Occipital lobe (tissue), 3 donors: ENCODE measurements at places on chromosomes 5 and 9.

- DNase-seq, result no peak
Observed at GRCh38 chr9:96721731-96722429, 56.0 kb downstream of the ZNF510 start.

DNA sequence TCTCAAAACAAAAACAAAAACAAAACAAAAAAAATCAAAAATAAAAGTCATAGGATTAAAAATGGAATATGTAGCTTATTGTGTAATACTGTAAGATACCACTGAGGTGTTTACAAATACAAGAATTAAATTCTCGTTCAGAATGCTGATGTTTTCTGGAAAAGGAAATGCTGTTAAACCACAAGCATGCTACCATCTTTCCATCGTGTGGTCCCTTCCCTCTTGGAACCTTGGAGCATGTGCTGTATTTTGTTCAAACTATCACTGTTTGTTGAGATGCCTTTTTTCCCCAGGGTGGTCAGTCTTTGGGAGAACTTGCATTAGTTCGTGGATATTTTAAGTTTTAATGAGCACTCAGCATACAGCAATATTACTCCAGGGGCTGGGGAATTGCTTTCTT lies 39.7 kb downstream of the SUB1 start:
- no peak for DNase-seq

GRCh38 chr5:140340605-140341121 lies 5.7 kb downstream of the HBEGF start:
- DNase-seq, result no peak

DNA sequence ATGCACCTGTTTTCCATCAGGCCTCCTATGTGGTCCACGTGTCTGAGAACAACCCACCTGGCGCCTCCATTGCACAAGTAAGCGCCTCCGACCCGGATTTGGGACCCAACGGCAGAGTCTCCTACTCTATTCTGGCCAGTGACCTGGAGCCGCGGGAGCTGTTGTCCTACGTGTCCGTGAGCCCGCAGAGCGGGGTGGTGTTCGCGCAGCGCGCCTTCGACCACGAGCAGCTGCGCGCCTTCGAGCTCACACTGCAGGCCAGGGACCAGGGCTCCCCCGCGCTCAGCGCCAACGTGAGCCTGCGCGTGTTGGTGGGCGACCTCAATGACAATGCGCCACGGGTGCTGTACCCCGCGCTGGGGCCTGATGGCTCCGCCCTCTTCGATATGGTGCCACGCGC lies 1.7 kb downstream of the PCDHGB1 start:
- DNase-seq, result no peak

DNA sequence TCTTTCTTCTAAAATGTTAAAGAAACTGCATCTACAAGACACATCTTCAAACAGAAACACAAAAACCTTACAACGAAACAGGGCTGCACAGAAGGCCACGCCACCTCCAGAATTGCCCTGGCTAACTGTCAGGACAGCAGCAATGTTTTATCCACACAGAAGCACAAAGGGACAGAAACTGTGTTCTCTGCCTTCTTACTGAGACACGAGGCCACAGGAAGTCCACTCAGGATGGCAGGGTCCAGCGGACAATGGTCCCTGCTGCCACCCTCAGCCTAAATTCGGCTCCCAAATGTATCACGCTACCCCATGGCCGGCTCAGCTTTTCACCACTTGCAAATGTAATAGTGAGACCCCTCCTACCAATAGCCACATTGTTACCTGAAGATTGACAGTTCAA lies 159.8 kb upstream of the PHYKPL start:
- DNase-seq, result no peak

DNA sequence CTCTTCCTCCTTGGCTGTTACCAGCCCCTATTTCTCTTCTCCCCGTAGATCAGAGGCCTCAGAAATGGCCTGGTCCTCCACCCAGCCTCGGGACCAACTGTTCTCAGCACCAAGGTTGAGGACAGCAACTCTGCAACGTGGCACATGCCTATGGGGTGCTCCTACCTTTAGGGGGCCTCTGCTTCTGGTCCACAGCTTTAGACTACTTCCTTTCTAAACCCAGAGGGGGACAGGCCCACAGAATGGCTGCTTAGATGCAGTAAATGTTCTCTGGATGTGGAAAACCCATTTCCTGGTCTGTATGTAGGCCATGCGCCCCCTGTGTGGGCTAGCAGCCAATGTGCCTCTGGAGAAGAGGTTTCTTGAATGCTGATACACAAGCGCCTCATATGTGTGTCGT lies 68.4 kb downstream of the NRG2 start:
- DNase-seq, result no peak

DNA sequence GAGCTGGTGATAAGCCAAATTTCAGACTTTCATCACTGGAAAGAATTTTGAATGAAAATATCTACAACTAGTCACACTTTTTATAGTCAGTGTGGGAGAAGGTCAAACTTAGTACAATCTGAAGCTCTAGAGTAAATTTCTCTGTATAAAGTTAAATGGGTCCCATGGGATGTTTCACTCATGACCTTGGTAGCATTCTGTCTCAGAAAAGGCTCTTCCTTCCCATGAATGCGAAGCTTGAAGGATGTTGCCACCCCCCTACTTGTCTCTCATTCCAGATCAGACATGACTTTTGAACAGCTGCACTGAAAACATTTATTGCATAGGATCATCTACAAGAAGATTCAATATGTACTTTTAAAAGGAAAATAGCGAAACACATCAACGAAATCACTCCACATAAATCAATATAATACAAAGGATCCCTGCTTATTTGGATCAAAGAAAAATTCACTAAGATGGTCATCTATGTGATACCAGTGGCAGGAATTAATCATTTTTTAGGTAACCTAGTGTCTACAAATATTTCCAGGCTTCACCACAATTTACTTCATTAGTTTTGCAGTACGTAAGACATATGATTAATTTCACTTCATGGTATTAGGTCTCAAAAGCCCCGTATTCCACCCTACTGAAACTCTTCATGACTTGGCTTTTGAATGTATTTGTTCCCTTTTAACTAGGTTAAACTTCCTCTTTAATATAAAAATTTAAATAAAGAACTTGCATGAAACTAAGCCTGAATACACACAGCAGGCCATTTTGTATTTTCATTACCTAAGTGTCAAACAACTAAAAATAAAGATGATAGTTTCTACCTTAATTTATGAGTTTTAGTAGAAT lies 4.4 kb downstream of the ST8SIA4 start:
- no peak for DNase-seq

- DNase-seq, result no peak
Observed at GRCh38 chr9:107841076-107841475, 351.5 kb upstream of the KLF4 start.

- no peak for DNase-seq
Observed at GRCh38 chr5:98643569-98643968, 129.9 kb upstream of the RGMB start.

DNA sequence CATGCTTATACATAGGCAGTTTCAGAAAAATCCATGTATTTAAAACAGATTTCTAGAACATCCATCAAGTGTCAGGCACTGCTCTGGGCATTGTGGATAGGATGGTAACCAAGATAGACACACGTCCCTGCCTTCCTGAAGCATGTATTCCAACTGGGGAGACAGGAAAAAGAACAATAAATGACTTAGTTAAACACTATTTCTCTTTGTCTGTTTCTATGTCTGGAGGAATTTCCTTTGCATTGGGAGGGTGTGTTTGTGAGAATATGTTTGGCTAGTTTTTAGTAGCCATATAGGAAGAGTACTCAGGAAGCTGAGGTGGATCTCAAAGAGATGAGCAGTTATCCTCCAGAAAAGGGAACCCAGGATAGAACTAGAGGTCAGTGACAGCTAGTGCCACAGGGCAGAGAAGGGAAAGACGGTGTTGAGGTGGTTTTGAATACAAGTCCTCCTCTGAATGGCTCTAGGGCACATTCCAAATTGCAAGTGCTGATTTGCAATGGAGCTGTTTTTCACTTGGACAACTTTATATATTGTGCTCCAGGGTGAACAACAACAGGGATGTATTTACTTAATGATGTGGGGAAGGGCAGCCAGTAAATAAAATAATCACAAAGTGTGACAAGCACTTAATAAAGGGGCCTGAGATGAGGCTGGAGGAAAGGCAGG lies 144.7 kb upstream of the SHB start:
- DNase-seq, result no peak

GRCh38 chr5:130488252-130488651 lies 584.0 kb downstream of the CHSY3 start:
- no peak for DNase-seq

DNA sequence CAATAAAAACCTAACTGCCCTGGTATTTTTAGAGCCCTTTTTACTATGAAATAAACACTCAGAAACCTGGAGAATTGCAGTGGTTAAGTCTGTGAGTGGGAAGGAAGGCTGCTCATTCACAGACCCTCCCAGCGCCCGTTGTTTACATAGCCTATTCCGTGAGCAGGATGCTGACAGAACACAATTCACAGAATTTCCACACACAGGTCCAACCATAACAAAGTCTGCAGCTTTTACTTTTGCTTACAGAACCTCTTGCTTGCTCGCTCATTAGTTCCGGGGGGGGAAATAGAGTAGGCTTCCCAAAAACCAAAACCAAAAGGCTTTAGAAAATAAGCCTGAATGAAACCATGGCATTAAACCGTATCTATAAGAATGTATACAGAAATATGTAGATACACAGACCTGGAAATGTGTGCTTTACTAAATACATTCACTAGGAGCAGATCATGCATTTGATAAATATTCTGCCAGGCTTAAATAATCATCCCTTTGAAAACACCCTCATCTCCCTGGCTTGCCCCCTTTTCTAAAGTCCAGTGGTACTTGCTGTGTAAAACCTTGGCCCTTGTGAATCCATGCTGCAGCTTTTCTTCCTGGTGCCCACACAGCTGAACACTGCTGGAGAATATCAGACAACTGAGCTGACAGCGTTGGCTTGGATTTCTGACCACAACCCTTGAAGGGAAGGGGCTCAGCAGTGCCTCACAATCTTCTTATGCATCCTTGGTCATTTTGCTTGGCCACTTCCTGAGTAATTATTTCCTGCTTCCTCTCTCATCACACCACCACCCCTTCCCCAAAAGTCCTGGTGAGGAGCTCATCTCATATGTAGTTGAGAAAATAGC lies 128.0 kb downstream of the FANCC start:
- DNase-seq, result no peak

- DNase-seq, result no peak
Observed at GRCh38 chr9:35774907-35775635, 16.3 kb upstream of the NPR2 start.

- DNase-seq, result no peak
Observed at GRCh38 chr9:37788332-37788731, 3.5 kb upstream of the EXOSC3 start.

DNA sequence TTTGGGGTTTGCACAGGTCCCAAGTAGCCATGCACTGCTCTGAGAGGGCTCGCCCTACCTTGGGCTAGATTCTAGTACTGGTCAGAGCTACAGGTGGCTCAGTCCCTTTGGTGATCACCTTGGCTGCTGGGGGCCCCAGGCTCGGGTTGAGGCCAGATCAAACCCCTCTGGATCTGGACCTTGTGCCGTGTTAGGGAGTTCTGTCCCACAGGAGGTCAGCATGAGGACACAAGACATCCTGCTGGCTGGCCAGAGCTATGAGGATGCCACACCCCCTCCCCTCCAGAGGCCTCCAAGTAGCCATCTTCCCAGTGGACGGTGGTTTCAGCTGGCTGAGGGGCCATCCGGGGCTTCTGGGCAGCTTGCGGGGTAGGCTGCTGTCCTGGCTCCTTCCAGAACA lies 10.6 kb downstream of the CDK20 start:
- DNase-seq, result no peak

DNA sequence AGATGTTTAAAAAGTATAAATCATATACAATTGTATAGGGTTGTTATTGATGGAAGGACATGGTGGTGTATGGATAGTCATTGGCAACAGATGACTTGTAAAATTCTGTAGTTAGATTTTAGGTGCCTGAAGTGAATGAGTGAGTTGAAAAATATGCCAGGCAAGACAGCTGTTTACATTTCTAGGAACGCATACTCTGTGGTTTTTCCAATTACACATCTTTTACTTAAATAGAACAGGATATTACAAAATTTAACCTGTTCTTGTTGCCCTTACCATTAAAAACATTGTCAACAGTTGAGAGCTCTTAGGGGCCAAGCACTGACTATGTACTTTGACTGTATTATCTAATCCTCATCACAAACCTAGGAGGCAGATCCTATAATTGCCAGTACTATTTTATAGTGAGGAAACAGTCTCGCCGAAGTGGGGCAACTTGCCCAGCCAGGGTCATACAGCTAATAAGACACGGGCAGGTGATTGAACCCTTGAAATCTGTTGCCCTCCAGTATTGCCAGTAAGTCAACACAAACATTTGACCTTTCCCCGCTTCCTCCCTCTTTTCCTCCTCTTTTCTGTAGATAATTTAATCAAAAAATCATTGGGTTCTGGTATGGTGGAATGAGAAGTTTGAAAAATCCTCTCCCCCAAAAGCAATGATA lies 88.6 kb downstream of the MACROH2A1 start:
- DNase-seq, result no peak

DNA sequence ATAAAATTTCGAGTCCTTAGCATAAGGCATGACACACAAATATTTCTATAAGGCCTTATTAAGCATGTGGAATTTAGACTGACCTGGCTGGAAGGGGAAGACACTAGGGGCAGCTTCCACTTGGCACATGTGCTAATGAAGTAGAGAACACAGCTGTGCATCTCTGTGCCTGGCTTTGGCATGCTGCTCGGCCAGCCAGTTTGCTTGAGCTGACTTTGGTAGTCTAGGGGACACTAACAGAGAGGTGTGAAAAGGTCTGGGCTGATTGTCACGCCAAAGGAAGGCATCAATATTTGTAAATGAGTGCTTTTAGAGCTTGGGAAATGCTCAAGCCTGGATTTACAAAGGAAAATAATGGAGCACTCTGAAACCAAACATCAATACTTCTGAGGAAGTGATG lies 723.7 kb downstream of the PRELID2 start:
- DNase-seq, result no peak

- no peak for DNase-seq
Observed at GRCh38 chr9:133251773-133252172, 23.2 kb downstream of the ABO start.

DNA sequence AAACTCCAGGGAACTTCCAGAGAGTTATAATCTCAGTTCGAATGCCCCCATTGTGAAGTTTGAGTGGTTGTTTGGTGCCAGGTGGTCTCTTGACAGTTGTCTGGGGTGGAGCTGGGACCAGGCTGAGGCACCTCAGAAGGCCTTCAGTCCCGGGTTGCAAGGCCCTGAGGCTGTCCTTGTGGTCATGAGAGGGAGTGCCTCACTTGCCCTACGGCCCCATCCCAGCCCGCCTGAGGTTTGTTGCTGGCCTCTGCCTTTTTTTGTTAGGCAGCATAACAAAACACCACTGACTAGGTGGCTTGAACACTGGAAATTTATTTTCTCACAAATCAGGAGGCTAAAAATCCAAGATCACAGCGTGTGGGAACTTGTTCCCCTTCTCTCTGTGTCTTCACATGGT lies 73.0 kb upstream of the PAPPA start:
- no peak for DNase-seq
